ENCODE measurements at places on chromosomes 6 and 20. TPM values are rescaled to one million over a fixed set of nuclear protein-coding genes. Genes with fewer than 3 reads are reported as not detected.

- H3K27ac ChIP-seq, result no peak overlapping the region
- no peaks in the 10 kb centered on the region for H3K36me3 ChIP-seq
- H3K4me1 ChIP-seq, result no peaks in the 10 kb centered on the region
- no peak for DNase-seq
Measured at GRCh38 chr6:132210886-132211563, 190.2 kb downstream of the MOXD1 start.

DNA sequence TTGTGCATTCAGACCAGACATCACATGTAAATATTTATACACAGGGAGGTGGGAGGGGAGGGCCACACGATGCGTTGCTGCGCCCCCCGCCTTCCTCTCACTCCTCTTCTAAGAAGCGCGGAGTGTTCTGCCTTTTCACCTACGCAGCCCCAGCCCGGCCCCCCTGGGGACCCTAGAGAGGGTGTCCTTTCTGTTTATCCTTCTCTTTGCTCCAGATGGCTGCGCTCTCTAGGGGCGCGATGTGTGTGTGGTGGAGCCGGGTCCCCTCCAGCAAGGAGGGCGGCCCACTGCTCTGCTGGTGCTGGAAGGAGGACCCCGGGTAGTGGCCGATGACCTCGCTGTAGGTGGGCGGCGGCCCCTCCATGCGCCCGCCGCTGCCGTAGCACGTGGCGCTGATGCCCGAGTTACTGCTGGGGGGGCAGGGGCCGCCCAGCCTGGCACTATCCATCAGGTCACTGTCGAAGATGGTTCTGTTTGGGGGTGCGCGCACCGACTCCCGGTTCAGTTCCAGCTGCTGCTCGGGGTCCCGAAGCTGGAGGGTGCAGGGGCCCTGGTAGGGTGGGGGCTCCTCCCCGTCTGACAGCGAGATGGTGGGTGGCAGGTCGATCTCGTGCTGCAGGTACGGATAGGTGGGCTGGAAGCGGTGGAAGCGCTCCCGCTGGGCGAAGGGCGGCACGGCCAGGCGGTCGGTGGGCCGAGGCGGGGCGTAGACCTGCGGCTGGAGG, 31.8 kb upstream of the ZBP1 start:
- H3K4me3 ChIP-seq, result no peak overlapping the region
- H3K36me3 ChIP-seq, result no peaks in the 10 kb centered on the region
- no peaks in the 10 kb centered on the region for H3K4me1 ChIP-seq
- no peaks in the 10 kb centered on the region for H3K27me3 ChIP-seq

The C20orf144 gene
- 0.33 TPM for total RNA-seq

DNA sequence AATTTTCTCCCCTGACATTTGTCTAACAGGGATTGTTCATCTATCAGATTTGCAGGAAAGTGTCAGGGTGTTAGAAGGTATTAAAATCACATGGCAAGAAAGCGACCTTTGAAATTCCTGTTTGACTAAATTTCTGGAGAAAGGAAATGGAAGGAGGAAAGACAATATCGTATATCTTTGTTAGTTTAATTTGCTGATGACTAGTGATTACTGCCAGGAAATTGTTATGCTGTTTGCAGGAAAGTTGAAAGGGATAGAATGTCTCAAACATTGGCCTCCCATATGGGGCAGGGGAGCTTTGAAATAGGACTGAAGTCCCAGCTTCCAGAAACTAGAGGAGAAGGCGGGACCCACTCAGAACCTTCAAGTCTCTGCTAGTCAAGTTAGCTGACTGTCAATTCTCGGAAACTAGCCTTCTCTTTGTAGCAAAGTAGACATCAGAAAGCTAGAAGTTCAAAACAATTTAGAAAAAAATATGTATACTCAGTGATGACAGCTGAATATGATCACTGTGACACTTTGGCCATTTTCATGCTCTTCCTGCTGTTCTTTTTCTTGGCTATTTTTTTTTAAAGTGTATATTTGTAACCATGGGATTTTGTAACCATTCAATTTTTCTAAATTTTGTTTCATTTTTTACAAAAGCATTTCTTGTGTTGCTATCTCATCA, 53.4 kb upstream of the RALGAPA2 start:
- H3K27me3 ChIP-seq, result no peaks in the 10 kb centered on the region
- DNase-seq, result no peak
- peaks cover under 1% of the 10 kb centered on the region for H3K4me1 ChIP-seq
- no peak overlapping the region for H3K4me3 ChIP-seq

DNA sequence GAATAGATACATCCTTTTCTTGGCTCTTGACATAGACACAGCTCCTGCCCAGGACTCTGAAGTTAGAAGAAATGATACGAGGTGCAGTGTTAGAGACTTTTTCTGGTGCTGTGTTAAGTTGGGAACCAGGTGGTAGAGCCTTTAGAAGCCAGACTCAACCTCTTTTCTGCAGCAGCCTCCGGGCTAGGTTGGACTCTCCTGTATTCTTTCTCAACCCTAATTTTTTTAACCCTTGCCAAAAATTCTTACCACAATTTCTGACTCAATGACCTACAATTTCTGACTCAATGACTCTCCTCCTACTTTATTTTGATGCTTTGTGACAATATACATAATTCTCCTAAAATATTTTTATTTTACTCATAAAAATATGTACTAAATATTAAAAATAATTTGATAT, 127.4 kb upstream of the PRL start:
- no peak overlapping the region for H3K4me3 ChIP-seq
- no peak overlapping the region for H3K27ac ChIP-seq
- DNase-seq, result no peak
- no peaks in the 10 kb centered on the region for H3K27me3 ChIP-seq

The NTSR1 gene
- total RNA-seq, result not detected

DNA sequence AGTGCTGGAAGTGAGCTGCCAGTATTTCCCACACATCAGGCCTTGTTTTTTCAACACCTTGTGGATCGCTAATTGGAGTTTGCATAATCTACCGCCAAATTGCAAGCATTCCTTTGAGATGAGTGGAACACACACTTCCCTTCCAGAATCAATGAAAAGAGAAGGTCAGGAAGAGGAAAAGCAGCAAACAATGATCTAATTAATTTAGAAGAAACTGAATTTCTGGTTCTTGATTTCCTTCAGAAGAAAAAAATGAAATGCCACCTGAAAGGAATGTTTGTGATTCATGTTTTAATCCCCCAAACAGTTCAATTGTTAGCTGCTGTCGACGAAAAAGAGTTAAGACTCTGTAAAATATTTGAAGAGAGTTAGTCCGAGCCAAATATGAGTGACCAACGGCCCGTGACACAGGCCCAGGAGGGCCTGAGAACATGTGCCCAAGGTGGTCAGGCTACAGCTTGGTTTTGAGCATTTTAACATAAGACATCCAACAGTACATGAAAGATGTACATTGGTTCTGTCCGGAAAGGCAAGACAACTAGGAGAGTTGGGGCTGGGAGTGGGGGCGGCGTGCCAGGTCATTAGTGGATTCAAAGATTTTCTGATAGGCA, 182.3 kb downstream of the MTFR2 start:
- no peak for DNase-seq
- no peaks in the 10 kb centered on the region for H3K4me1 ChIP-seq
- peak overlapping the region; percentile 78 for H3K27ac ChIP-seq
- no peaks in the 10 kb centered on the region for H3K27me3 ChIP-seq
- no peak overlapping the region for H3K4me3 ChIP-seq

DNA sequence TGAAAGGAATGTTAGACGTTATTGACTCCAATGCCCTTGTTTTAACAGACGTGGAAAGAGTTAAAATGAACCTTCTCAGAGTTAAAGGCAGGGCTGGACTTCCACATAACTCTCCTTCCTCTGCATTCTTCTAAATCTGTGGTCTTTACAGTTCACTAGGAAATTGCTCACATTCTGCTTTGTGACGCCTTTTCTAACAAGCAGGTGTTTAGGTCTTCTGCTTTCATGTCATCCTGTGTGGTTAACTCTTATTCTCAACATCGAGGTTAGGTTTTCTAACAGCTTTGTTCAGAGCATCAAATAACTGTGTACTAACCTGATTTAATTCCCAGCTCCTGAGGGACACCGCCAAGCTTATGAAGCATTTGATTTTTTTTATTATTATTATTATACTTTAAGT, 81.3 kb upstream of the NT5E start:
- DNase-seq, result no peak
- H3K4me1 ChIP-seq, result no peaks in the 10 kb centered on the region
- no peaks in the 10 kb centered on the region for H3K36me3 ChIP-seq

The CD24 gene
- 16.8 TPM for total RNA-seq

DNA sequence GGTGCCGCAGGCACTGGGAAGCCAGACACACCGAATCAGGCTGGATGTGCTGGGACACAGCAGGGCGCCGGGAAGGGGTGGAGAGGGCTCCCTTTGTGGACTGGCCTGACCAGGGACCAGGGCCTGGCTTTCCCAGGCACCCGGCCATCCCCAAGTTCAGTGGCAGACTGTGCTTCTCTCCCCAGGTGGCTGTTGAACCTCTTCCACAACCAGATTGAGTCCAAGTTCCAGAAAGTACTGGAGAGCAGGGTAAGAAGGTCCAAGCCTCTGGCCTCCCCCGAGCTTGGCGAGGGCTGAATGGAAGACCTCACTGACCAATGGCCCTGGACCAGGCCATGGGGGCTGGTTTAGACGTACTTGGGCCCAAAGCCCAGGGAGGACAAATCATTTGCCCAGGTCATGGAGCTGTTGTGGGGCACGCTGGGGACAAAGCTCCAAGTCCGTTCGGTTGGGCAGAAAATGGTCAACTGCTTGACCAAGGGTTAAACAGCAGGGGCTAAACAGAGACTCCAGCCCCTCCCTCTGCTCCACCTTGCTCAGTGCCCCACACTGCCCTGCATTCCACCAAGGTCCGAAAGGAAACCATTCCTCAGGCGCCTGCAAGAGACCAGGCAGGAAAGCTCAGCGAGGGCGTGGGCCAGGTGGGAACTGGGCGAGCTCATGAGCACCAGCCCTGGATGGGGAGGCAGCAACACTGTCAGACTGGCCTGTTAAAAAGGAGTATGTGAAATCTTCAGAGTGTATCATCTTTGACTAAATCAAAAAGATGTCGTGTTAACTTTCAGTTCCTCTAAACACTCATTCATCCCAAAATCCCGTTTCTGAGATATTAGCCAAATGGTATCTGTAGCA, 9.1 kb downstream of the LBP start:
- no peak overlapping the region for H3K4me3 ChIP-seq
- H3K27me3 ChIP-seq, result no peaks in the 10 kb centered on the region
- no peak for DNase-seq

DNA sequence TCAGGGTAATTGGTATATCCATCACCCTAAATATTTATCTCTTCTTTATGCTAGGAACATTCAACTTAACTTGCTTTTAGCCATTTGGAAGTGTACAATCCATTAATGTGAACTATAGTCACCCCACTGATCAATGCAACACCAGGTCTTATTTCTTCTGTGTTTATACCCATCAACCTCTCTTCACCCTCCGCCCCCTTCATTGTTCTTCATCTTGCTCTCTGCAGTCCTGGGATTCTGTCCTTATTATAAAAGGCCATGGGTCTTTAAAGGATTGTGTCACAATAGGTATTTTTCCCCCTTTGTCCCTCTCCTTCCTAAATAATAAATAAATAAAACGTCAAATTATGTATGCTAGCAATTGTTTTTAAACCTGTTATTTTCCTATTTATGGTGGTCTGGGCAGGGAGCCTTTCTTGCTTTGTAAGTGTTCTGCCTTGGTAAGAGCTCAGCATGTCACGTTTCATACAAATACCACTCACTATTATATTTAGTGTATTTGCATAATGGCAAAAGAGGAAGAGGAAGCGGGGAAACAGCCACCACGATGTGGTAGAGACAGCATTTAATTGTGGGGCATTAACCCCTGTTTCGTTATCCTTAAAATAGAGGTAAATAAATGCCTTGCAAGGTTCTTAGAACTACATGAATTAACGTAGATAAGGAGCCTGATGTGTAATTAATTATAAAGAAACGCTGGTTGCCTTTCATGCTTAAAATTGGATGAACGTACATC, 1.9 kb downstream of the ABRACL start:
- no peak overlapping the region for H3K27ac ChIP-seq
- H3K4me1 ChIP-seq, result no peaks in the 10 kb centered on the region
- no peaks in the 10 kb centered on the region for H3K36me3 ChIP-seq
- peak overlapping the region; percentile 72 for H3K4me3 ChIP-seq
- H3K27me3 ChIP-seq, result no peaks in the 10 kb centered on the region

The CENPW gene
- total RNA-seq, result 3.8 TPM

The POPDC3 gene
- not detected for total RNA-seq

The KCNQ5 gene
- 0.16 TPM for total RNA-seq

DNA sequence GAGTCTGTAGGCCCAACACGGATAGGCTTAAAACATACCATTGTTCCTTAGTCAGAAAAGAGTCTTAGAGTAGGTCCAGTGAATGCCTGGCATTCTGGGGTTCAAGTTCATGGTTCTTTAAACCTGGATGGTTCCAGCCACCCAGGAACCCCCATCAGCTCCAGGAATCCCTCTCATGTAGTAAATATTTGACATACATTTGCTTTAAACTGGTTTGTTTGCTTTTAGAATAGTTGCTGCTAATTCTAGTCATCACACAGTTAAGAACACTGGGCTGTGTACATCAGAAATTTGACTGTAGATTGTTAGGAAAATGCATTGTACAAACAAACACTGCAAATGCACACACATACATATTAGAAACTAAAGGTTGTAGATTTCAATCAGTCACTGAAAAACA, 30.6 kb upstream of the PBOV1 start:
- H3K4me3 ChIP-seq, result no peak overlapping the region
- no peaks in the 10 kb centered on the region for H3K36me3 ChIP-seq
- no peaks in the 10 kb centered on the region for H3K4me1 ChIP-seq
- H3K27ac ChIP-seq, result no peak overlapping the region
- H3K27me3 ChIP-seq, result no peaks in the 10 kb centered on the region

- H3K27ac ChIP-seq, result no peak overlapping the region
- H3K36me3 ChIP-seq, result no peaks in the 10 kb centered on the region
- no peaks in the 10 kb centered on the region for H3K27me3 ChIP-seq
- no peak overlapping the region for H3K4me3 ChIP-seq
- no peaks in the 10 kb centered on the region for H3K4me1 ChIP-seq
- no peak for DNase-seq
Measured at GRCh38 chr6:112348891-112349635, 1.9 kb downstream of the RFPL4B start.

GRCh38 chr20:50519036-50519762, 9.0 kb downstream of the PTPN1 start:
- H3K4me1 ChIP-seq, result no peaks in the 10 kb centered on the region
- peak overlapping the region; percentile 56 for H3K27ac ChIP-seq
- H3K36me3 ChIP-seq, result no peaks in the 10 kb centered on the region
- H3K27me3 ChIP-seq, result no peaks in the 10 kb centered on the region
